Renal cortex interstitium (tissue), 15 donors: ENCODE measurements at places on chromosomes 12 and 14.

GRCh38 chr14:76191297-76191696 lies 39.6 kb downstream of the GPATCH2L start:
- no peak for DNase-seq

- DNase-seq, result no peak
Observed at GRCh38 chr12:46395388-46395787, 22.8 kb upstream of the SLC38A2 start.

- no peak for DNase-seq
Observed at GRCh38 chr12:127306604-127307215, 960.3 kb upstream of the TMEM132C start.

DNA sequence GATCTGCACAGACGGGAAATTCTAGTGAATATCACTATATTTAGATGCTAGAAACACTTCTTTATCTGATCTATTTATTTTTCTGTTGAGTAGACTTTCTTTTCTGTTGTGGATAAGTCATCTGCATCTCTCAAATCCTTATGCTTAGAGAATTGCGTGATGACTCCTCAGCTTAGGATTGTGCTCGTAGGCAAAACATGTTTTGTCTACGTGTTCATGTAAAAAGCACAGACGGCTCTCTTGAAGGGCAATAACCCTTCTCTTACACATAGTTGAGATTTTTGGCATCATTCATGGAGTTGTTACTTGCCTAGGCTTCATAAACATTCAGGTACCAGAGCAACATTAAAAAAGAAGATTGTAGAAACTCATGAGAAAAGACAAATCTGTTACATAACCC lies 18.6 kb downstream of the PPFIBP1 start:
- DNase-seq, result no peak

DNA sequence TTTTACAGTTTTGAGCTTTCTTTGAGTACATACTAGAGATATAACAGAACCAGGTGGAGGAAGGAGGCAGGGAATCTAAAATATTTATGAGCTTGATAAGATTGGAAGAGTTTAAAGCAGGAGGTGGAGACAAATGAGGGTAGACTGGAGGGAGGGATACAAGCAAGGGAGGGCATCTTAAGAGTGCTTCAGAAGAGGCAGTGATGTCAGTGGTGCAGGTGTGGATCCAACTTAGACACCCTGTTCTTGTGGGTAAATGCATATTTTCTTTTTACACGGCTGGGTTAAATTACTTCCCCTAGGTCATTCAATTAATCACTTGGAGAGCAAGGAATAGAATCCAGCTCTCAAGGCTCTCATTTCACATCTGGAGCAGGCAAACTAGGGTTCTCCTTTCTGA lies 146.1 kb upstream of the LRIG3 start:
- DNase-seq, result no peak

DNA sequence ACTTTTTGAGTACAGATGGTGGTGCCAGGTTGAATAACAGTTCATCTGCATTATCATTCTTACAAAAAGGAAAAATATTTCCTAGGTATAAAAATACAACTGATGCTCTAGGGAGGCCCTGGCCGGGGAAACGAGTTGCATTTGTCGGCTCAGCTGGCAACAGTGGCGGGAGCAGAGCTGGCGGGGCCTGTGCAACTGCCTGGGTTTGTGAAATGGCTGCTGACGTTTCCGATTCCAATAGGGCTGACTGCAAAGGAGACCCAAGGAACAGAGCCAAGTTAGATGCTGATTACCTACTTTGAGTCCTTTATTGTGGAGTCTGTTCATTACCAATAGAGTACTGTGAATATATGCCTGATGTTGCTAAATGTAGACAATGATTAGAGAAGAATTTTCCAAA lies 25.8 kb upstream of the PHLDA1 start:
- DNase-seq, result no peak

GRCh38 chr14:77439861-77440260 lies 16.5 kb upstream of the NOXRED1 start:
- no peak for DNase-seq

- no peak for DNase-seq
Observed at GRCh38 chr12:79532907-79533288, 157.9 kb downstream of the PAWR start.

DNA sequence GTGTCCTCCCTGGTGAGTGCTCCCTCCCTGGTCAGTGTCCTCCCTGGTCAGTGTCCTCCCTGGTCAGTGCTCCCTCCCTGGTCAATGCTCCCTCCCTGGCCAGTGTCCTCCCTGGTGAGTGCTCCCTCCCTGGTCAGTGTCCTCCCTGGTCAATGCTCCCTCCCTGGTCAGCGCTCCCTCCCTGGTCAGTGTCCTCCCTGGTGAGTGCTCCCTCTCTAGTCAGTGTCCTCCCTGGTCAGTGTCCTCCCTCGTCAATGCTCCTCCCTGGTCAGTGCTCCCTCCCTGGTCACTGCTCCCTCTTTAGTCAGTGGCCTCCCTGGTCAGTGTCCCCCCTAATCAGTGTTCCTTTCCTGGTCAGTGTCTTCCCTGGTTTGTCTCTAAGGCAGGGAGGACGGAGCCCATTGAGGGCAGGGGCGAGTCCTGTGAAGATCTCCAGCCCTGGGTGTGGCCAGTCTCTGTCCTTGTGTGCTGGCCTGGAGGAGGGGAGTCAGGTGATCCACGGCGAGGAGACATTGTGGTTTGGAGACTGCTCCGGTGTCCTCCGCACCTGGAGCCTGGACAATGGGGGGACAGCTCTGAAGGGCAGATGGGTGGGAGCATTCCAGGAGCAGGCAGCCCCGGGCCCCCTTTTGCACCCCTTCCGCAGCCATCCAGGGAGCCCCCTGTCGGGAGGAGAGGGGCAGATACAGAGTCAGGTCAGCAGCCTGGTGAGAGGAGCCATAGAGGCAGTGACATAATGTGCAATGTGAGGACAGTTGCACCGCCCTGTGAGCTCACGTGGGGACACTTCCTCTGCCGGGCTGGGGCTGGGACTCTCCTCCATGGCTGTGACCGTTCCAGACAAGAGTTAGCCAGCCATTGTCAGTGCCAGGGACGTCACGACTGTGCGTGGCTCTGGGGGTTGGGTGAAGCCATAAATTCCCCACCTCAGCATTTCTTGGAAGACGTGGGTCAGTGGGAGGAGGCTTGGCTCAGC lies 93.4 kb downstream of the ADGRD1 start:
- DNase-seq, result no peak

- no peak for DNase-seq
Observed at GRCh38 chr12:115691123-115691522, 586.4 kb downstream of the MED13L start.

DNA sequence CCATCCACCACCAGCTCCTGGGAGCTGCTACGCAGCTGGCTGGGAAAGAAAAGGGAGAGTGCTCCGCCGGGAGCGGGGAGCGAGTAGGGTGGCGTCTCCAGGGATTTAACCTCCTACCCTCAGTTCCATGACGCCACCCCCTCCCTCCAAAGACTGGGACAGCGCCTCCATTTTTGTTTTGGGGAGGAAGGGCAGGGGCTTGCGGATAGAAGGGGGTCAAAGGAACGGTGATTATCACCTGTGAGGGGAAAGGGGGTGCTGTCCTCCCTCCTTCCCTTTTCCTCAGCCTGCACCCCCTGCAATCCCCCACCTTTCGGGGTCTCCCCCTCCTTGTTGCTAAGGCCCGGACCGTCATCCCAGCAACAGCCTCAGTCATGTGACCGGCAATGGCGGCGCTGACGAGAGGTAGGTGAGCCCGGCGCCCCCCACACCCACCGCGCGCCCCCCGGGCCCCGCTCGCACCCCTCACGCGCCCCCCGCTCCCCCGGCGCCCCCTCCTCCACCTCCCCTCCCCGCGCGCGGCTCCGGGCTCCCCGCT lies at the start of gene DTX3:
TSS of gene DTX3 (plus strand) at position 371 of the 538 bp plus-strand sequence. CDS start 1,694 bp downstream, outside the sequence.
- DNase-seq, result no peak

DNA sequence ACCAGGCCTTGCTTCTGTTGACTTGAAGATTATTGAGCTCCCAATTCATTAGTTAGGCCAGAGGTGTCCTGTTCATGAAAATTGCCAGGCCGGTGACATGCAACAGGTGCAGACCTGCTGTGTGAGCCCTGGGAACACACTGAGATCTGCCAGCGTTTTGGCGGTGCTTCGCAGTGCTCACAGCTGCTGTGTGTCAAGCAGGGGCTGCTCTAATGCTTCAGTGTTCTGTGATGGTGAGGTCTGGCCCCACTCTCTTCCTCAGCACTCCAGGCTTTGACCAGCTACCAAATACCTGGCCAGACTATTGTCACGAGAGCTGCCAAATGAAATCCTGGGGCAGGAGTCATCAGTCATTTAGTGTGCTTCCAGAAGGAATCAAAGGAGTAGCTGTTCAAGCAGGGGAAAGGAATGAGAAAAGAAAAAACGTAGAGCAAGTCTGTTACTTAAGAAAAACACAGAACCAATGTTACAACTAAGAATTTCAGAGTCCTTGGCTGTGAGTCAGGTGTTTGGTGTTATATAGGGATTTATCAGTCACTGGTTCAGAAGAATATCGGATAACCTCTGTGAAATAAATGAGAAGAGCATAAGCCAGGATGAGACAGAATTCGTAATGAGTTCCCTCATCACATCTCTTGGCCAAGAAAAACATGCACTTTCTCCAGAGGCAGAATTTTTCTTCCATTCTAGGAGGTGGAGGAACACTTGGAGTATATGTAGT lies 150.8 kb downstream of the FBXL14 start:
- DNase-seq, result no peak

DNA sequence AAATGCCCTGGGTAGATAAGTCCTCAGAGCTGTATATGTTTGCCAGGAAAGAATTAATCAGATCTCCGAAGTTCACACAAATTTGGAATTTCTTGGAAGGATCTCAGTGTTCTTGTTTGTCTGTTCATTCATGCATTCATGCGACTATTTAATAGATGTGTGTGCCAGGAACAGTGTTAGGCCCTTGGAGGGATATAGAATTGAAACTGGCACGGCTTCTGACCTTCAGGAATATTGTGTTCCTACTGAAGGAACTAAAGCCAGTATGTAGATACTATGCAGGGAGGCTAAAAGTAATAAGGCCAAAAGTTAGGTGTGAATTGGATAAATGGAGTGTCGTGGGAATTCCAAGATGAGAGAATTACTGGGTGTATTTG lies 166.0 kb upstream of the NOS1 start:
- DNase-seq, result no peak

GRCh38 chr14:74348735-74349463 lies 628 bp downstream of the VRTN start:
- DNase-seq, result no peak

GRCh38 chr12:57234571-57235016 lies 5.1 kb downstream of the SHMT2 start:
- no peak for DNase-seq

DNA sequence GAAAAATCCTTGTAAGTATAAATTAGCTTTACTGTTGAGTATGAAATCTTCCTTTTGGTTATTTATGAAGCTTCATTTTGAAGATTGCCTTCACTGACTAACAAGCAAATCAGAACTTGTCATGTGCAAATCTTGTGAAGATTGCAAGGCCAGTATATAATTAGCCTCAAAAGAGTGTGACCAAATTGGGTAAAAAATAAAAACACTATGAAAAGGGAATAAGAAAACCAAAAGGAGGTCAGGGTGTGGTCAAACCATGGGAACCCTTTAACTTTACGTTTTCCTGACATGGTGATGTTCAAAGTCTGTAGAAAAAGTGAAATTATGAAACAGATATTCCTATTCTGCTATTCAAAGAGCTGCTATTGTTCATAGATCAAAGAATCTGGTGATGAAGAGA lies 230.3 kb downstream of the BCAT1 start:
- DNase-seq, result no peak

- DNase-seq, result no peak
Observed at GRCh38 chr12:52835271-52836041, 1.3 kb upstream of the KRT79 start.

GRCh38 chr12:61646639-61647038 lies 613.6 kb upstream of the USP15 start:
- no peak for DNase-seq

DNA sequence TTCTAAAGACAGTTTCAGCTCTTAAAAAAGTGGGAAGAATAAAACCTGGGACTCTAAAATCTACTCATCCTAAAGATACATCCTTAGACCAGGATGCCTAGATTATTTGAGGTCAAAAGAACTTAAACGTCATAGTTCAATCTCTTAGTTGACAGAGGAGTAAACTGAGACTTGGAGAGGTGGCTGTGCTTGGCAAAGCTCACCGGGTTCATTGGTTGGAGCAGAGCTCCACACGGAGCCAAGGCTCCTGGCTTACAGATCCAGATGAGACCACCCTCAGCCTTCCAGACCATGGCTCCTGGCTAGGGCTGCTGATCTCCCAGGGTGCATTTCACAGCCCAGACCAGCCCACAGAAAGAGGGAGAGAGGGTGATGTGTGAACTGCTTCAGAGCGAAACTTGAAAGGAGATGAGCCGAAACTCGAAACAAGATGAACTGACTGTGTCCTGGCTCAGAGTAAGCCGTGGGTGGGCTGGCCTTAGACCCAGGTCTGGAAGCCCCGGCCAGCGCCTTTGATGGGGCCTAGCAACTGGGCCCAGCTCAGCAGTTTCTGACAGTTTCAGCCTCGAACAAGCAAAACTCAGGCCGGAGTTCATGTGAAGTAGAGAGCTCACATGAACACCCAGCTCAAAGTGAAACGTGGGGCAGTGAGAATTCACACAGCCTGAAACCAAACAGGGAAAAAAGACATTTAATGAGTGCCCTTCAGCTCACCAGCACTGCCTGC lies 1044.8 kb downstream of the BCL11B start:
- DNase-seq, result no peak

- DNase-seq, result no peak
Observed at GRCh38 chr14:30251017-30251416, 307.9 kb upstream of the G2E3 start.

DNA sequence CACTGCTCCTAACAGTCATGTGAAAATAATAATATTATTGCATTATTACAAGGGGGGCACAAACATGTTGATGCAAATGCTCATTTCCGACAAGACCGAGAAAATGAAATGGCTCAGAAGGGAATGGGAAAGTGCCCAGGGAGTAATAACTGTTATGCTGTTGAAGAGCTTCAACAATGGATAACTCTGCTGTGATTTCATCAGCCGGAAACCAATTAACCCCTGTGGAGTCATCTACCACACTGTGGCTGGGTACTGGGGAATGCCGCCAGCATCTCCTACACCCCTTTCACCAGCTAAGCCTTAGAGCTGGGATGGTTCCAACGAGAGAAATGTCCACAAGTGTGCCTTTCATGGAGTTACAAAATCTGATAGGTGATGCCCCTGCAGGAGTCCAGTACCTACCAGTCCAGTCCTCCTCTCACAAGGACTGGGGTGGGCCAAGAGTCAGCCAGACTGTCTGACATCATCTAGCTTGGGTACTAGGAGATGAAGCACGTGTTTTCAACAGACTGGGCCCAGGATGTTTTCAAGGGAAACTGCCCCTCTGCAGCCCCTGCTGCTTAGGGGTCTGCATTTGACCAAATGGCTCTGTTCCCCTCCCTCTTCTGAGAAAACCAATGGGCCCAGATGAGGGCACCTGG lies 509.3 kb upstream of the CCDC196 start:
- DNase-seq, result no peak

GRCh38 chr12:132150780-132151144 lies 6.5 kb downstream of the NOC4L start:
- no peak for DNase-seq
